Epithelial cell of proximal tubule (primary cell): ENCODE measurements at places on chromosomes 4 and X. TPM values are rescaled to one million over a fixed set of nuclear protein-coding genes. Genes with fewer than 3 reads are reported as not detected.

DNA sequence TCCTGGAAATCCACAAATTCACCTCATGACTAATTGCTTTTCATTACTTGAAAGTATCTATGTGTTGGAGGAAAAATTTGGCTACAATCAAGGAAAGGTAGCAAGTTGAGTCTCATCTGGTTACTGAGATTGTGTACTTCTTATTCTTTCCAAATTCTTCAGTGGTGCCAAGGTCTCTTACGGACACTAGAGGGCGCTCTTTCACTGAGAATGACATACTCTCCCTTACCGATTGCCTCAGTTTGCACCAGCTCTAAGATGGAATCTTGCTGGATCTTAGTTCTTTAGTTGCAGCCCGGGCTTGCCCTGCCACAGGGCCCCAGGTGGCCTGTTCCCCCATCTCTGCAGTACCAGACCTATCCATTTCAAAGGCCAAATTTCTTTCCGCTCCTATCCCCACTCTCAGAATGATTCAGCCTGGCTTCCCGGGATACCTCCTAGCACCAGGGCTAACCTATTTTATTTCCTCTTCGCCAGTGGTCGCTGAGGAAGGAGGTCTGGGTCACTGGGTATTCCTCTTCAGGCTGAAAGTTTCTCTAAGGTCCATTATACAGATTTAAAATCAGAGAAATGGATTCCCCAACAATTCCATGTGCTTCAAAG is 24.6 kb upstream of the GPR50 start:
- DNase-seq = no peak

DNA sequence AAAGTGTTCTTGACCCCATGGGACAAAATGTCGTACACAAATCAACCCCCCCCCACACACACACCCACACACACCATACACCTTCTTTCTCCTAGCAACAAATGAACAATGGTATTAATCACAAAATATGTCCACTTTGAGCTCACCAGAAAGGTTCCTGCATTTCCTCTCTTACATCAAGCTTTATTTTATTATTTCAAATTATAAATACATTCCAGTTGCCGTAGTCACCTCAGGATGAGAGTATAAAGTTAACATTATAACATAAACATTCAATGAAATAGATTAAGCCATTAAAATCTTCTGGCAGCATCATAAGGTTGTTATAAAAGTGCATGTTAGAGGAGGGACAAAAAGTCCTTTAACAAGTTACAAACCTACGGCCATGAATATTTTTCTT is 7.3 kb downstream of the XK start:
- no peak for DNase-seq

- no peak for DNase-seq
These were observed 5.3 kb upstream of the PLXNA3 start for GRCh38 chrX:154452823-154453222.

The TCEAL4 gene
- total RNA-seq = 36.5 and 39.4 TPM in 2 replicates

The ENPEP gene
- total RNA-seq = 0.36 and 6.0 TPM in 2 replicates

The QRFPR gene
- total RNA-seq = 0.51 TPM in 1 of 2 replicates, not detected in the other

The ZNF81 gene
- 2.7 and 16.9 TPM in 2 replicates for total RNA-seq

The KIF4A gene
- 26.8 and 28.6 TPM in 2 replicates for total RNA-seq
